ENCODE measurements at places on chromosomes 2 and 18. TPM values are rescaled to one million over a fixed set of nuclear protein-coding genes. Genes with fewer than 3 reads are reported as not detected.

The CAVIN2 gene
- total RNA-seq: 52.4 TPM

DNA sequence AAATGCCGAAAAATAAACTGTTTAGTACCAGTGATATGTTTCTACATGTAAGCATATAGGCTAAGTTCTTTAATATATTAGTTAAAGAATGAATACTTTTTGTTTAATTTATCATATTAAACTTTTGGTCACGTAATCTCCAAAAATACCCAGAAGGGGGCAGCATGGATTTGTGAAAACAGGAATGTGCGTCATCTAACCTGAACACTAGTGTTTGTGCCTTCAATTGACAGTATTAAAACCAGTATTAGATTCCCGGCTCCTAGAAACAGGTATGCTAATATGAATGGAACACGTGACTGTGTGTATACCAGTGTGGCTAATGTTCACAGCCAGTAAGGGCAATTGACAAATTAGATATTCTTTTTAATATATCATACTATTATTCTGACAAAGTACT, 51.8 kb downstream of the WDR7 start:
- no peak for DNase-seq

The IL1RN gene
- 80.2 TPM for total RNA-seq

DNA sequence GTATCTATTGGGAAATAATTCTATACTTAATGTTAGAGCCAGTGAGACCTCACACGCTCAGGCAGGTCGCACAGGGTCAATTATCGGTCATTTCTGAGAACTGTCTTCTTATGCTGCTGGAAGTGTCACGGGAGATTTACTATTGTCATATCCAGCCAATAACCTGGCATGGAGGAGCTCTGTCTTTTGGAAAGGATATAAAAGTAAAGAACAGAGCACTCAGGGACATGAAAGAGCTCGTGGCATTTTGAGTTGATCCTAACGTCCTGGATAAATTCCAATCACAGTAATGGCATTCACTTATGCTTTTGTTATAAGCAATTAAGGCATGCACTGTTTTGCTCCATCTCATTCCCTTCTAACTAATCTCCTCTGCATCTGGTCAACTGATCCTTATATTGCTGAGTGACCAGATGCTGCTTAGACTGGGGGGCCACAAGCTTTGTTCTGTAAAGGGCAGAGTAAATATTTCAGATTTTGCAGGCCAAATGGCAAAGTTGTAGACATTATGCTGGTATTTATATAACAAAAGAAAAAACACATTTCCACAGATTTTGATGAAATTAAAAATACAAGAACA, 453.5 kb upstream of the SMIM21 start:
- no peak for DNase-seq

The DNAJC5G gene
- total RNA-seq: not detected

DNA sequence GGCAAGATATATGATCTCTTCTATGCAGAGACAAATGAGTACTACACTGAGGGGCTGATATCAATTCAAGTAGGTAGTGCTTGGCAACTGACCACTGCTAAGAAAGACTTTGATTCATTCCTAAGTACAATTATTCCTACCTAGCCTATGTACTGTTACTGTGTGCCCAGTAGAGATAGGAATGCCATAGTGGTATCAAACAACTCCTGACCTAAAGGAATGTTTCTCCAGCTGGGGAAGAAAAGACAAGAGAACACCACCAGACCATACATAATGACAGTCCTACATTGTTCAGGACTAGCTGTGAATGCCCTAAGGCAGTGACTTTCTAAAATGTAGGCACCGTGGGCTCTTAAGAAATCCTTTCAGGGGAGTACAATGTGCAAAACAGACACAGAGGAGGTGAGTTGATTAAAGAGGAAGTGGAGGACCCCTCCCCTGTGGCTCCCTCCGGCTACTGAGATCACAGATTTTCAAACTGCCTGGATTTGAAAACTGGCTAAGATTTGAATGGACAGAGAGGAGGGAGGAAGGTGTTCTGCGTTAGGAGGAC, 89.1 kb downstream of the ANTXR1 start:
- no peak for DNase-seq

Measured in ureter (tissue), 1 donor.